ENCODE measurements at places on chromosomes 2 and 18.

- DNase-seq, result no peak
Observed at GRCh38 chr2:133107058-133107815, 437.2 kb upstream of the LYPD1 start.

DNA sequence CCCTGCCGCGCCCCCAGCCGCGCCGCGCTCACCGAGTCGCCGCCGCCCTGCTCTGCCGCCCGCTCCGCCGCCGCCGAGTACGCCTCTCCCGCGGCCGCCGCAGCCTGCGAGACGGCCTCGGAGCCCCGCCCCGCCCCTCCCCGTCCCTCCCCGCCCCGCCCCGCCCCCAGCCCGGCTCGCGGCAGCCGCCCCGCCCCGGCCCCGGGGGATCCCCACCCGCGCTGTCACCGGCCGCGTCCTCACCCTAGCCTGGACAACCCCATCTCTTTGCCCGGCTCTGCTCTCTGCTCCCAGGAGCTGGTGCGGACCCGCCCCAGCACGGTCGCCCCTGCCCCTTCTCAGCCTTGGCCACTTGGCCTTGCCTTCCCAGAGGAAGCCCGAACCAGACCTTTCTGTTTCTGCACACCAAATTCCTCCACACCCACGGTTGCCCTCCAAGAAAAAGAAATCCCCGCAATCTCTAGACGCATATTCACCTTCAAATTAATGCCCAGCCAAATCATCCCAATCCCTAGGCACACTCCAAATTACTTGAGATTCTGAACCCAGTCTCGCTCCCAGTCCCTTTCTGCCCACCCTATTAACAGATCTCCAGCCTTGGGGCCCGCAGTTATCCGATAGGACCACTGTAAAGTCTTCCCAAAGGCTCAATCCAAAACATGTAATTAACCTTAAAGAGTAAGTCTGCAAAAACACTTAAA, at the start of gene CYRIA:
TSS of gene CYRIA (minus strand) at position 87 of the 701 bp plus-strand sequence. CDS start 77,715 bp downstream, outside the sequence.
- DNase-seq, result peak; percentile 21

- no peak for DNase-seq
Observed at GRCh38 chr2:112220831-112221230, 34.0 kb downstream of the ZC3H8 start.

GRCh38 chr2:60662781-60663180, 93.3 kb upstream of the PAPOLG start:
- no peak for DNase-seq

DNA sequence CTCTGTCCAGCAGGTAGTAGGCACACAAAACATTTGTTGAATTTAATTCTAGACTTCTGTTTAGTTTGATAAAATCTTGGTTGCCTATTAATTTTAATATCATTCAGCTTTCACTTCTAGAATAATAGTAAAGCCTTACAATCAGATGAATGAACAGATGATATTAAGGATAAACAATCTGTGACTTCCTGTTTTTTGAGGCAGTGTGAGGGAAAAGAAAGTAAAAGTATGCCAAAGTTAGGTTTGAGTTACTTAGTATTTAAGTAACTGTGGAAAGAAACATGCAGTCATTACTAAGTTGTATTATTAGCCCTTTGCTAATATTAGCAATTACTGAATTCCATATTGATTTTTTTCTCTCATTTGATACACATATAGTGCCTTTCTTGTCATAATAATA, 31.5 kb downstream of the EPB41L5 start:
- no peak for DNase-seq

DNA sequence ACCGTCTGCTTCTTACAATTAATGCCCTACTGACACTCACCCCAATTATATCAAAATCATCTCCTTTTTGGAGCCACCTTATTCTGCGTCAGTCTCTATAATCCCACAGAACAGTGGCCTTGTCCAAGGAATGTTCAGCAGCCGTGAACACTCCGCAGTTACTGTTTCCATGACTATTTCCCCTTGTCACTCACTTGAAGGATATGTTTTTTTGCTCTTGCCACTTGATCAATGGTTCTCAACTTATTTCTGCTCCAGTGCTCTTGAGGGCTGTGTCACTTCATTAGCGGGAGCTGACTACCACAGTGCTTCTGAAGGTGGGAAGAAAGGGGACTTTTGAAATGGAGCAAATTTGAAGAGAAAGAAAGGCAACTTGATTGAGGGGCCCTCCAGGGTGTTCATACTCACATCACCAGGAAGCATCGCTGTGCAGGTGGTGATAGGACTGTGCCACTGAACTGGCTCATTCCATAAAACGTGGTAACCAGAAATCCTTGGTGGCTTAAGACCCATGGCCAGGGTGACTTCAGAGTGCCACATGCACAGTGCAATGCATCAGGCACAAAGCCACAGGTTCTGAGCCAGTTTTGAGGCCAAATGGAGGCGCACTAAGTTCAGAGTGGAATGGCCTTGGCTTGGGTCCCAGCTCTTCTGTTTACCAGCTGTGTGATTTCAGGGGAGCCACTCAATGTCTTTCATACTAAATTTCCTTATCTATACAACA, 320.6 kb upstream of the RAB12 start:
- DNase-seq, result no peak

DNA sequence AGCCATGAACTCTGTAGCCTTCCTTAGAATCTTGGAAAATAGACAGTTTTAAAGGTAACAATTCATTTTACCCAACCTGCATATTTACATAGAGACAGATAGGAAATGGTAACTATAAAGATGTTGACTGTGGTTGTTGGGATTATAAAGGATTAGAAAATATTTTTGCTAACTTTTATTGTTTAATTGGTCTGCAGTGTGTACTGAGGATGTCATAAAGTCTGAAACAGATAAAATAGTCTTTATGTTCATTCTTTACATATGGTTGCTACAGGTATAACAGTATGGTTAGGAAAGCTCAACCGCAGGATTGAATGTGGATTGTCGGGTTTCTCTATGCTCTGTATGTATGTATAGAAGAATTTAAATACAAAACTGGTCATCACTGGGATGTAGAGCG, 7.3 kb upstream of the DTNA start:
- no peak for DNase-seq

DNA sequence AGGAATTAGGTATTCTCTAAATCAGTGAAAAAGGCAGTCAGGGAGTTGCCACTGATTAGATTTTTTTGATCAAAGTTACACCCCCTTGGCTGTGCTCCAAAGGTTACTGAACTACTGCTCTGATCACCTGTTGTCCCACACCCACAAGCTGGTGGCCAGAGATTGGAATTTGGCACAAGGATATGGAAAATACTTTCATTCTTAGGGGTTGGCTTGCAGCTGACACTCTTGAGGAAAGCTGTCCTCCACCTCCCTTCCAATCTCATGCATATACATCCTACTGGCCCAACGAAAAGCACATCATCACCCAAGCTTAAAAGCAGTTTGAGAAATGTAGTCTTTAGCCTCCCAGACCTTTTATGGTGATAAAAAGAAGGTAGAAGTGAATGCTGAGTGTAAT, 329.5 kb upstream of the CHAC2 start:
- DNase-seq, result no peak

DNA sequence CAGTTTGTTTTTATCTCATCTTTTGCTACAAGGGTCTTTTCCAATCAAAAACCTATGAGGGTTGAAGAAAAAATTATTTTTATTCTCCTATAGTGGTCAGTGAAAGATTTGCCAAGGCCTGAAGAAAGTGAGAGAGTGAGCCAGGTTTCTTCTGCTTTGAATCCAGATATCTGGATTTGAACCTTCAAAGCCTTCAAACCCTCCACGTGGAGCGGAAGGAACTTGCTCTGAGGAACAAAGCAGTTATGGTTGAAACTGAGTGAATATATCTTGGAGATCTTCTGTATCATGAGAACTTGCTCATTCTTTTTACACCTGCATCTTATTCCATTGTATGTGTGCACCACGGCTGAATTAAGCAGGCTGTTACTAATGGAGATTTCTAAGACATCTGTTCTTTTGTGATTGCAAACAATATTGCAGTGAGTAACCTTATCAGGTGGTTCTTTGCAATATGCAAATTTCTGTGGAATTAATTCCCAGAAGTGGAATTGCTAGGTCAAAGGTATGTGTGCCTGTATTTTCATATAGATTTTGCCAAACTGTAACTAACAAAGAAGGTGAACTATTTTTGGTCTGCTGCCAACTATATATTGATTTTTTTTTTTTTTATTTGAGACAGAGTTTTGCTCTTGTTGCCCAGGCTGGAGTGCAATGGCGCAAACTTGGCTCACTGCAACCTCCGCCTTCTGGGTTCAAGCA, 147.9 kb downstream of the B3GNT2 start:
- DNase-seq, result no peak

DNA sequence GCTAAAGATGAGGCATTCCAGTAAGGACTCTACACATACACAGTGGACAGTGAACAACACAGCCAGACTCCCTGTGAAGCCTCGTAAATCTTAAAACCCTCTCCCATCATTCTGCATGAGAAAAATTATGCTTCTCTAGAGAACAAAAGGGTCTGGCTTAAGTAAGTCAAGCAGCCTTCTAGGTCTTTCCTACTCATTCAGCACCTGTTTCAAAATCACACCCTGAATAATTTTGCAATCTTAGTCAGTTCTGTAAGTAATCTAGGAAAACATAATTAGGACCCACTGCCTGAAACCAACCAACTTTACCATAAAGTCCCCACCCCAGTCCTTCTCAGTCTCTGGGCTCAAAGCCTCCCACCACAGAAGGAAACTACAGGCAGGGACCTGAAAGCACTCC, 19.7 kb downstream of the IAH1 start:
- DNase-seq, result no peak

DNA sequence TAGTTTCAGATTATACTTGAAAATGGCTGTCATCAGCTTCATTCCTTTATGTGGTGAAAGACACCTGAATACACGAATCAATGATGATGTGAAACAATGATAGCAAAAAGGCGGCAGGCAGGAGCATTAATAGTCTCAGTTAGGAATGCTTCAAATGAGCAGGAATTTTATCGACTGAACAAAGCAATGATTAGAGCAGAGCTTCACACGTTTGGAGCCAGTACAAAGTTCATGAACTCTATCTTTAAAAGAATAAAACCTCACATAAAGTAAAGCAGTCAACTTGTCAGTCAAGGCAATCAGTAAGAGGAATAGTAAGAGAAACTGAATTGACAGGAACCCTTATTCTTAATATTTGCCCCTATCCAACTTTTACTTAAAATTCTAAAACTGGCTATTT, 78.4 kb upstream of the SERTAD2 start:
- no peak for DNase-seq

- no peak for DNase-seq
Observed at GRCh38 chr2:181660181-181660580, 3.3 kb upstream of the CERKL start.

GRCh38 chr2:29430382-29431112, 315.3 kb downstream of the CLIP4 start:
- DNase-seq, result no peak

DNA sequence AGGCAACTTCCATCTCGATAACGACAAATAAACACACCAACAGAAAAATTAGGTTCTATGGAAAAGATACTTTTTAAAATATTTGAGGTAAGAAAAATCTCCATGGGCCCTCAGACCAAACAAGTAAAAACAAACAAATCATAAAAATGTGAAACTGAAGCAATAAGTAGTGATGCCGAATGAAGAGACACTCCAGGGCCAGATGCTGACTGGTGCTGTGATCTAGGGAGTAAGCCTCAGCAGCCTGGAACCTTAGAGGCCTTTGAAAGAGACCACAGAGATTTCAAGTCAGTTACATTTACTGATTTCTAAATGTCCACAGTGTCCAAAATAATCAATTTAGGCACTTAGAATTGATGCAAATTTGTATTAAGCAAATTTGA, 1144.7 kb downstream of the CNTNAP5 start:
- DNase-seq, result no peak

GRCh38 chr2:86017901-86018896, 87.5 kb downstream of the POLR1A start:
- DNase-seq, result no peak

DNA sequence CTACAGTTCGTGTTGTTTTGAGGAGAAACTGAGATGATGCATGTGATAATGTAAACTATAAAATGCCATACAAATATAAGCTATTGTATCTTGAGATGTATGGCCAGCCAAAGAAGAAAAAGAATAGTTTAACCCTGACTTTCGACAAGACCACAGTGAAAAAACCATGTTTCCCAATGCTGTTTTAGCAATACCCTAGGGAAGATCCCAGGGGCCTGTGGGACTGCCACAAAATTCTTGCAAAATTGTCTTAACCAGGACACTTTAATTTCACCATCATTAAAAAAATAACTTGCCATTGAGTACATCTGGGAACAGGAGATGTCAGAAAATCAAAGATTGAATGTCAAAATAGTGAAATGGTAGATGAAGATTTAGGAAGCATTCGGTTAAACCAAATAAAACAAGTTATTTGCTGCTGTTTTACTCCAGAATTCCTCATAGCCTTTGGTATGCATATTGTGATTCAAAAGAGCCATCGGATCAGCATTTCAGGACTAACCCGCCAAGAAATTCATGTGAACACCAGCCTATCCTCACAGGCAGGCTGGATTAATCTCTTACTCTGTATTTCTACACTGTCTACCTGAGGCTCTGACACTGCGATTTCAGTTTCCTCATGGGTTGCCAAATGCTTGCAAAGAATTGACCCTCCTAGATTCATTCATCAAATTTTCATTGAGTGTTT, 49.0 kb upstream of the SP3 start:
- DNase-seq, result no peak

DNA sequence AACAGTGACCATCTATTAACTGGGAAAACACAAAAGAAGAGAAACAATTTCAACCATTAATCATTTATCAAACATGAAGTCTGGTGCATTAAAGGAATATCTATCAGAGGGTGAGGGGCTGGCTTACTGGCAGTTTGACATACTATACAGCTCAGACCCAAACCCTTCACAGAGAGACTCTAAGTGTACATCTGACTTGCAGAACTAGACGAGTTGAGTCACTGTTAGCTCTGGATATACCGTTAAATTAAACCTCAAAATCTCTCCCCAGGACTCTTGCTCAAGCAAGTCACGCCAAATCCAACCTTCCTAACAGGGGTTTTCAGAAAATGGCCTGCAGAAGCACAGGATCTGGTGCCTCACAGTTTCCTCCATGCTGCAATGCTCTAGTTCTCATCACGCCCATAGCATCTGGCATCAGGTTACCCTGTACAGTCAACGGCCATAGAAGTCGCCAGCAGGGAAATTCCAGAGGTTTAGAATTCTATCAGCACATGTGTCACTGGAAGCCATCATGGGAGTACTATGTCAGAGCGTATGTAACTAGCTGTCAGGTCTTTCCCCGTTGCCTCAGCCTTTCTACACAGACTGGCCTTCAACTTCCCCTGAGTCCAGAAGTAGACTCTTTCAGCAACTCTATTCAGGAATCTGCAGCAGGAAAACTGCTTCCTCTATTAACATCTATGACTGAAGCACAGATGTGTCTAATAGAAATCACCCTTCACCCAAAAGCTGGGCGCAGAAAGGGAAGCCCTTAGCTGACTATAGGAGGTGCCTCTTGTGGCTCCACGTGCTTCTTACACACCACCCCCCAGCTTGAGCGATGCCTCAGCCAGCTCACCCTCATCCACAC, 9.3 kb downstream of the TGOLN2 start:
- DNase-seq, result peak; percentile 41

GRCh38 chr2:8575038-8575833, 106.6 kb upstream of the ID2 start:
- peak; percentile 32 for DNase-seq

GRCh38 chr2:178074123-178075005, 1.8 kb upstream of the PDE11A start:
- no peak for DNase-seq

- no peak for DNase-seq
Observed at GRCh38 chr2:11292464-11293255, 51.8 kb downstream of the ROCK2 start.

- DNase-seq, result no peak
Observed at GRCh38 chr18:78732273-78733210, 247.1 kb upstream of the SALL3 start.

Measured in stimulated activated naive CD4-positive, alpha-beta T cell treated with Interleukin-2 at 50 U/mL for 16 hours (primary cell).